Thyroid gland (tissue), 4 donors: ENCODE measurements at places on chromosomes 5 and 9.

DNA sequence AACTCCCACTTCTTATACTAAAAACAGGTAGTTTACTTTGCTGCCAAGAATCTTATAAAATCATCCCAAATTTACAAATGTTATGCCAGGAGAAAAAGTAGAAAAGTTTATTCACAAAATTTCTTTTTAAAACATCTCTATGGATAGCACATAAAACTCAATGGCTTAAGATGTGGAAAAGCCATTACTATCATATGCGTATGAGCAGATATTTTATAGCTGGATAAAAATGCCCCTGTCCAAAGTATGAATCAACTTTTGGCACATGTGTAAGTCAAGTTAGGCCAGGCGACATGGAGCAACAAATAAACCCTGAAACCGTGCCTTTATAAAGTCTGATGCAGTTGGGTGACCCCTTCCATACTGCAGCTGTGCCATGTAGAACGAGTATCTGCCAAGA is 38.6 kb upstream of the FBP1 start:
- no peak for DNase-seq

- no peak for DNase-seq
These were observed 16.0 kb downstream of the TEK start for GRCh38 chr9:27125030-27125429.

DNA sequence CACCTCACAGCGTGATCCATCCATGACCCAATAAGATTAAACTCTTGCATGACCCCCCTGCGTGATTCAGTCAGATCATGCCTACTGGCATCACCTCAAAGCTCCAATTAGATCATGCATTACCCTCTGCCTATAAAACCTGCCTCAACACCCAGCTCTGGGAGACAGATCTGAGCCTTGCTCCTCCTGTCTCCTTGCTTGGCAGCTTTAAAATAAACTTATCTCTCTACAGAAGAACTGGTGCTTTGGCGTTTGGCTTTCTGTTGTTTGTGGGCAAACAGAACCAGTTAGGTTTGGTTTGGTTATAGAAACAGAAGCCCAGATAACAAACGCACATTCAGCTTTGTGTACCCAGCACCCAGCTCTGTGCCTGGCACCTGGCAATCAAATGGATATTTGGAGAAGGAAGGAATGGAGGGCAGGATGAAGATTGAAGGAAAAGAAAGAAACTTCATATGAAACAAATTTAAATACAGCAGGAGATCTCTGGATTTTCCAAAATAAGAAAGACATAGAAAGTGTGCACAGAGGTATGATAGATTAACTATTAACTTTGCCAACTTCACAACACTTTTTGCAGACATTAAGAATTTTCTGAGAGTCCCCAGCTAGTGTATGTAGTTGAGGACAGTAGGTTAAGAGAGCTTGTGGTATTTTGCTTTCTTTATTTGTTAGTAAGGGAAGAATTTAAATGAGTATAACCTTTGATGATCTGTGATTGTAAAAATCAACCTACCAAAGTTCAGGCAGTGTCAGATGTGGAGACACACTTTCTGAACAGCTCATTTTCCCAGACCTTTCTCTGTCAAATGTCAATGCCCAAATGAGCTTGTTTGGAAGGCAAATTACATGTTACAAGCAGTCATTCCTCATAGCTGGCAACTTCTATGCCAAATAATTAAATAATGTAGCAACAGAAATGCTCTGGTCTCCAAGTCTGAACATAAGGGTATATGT is 102.1 kb upstream of the ASTN2 start:
- DNase-seq: no peak

DNA sequence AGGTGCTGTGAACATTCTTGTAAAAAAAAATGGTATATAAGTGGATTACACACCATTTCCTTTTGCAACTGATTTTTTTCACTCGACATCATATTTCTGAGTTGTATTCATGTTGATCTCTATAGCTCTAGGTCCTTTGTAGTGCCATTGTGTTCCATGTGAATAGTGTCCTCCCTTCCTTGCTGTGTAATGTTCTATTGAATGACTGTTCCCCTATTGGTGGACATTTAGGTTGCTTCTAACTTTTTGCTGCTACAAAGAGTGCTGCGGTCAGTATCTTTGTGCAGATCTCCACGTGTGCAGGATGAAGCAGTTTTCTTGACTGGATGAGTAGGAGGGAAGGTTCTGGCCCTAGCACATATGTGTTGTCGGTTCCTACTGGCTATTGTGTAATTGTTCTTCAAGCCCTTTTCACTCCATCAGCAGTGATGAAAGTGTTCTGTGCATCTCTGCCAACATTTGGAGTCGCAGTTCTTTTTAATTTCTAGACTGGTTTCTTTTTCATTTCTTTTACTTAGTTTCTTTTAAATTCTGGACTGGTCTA is 20.2 kb downstream of the DAB2IP start:
- DNase-seq: no peak

GRCh38 chr5:119385136-119385535 is 29.3 kb downstream of the TNFAIP8 start:
- no peak for DNase-seq

- DNase-seq: no peak
These were observed 16.7 kb downstream of the GCNT1 start for GRCh38 chr9:76475686-76476085.

DNA sequence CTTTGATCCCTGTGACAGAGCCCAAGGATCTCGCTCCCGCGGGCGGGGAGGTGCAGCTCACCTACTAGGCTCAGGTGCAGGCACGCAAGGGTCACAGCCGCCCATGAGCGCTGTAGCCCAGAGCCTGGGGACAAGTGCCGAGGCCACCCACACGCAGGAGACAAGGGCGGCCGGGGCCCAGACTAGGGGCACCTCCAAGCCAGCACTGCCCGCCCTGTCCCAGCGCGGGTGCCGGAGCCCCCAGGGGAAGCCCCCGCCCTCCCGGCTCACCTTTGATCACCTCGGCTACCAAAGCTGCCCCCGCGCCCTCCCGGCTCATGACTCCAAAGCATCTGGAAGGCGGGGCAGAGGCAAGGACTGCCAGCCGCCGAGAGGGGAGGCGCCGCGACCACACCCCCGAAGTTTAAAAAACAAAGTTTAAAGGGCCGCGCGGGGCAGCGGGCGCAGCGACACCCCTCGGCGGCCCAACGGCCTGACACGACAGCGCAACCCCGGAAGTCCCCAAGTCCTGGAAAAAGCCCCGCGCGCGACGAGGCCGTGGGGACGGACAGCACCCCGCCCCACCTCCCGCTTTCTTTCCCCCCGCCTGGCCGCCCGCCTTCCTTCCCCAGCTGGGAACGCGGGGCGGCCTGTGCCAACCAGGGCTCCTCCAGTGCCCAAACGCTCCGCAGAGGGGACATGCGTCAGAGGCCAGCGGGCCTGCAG is 53.0 kb downstream of the CDC14B start:
- peak; percentile 84 for DNase-seq

GRCh38 chr5:176633598-176633997 is 3.1 kb downstream of the EIF4E1B start:
- no peak for DNase-seq

- DNase-seq: peak; percentile 9
These were observed 639 bp downstream of the INVS start for GRCh38 chr9:100099722-100100042.

GRCh38 chr9:36074870-36075532 is 38.3 kb downstream of the RECK start:
- DNase-seq: peak; percentile 94

DNA sequence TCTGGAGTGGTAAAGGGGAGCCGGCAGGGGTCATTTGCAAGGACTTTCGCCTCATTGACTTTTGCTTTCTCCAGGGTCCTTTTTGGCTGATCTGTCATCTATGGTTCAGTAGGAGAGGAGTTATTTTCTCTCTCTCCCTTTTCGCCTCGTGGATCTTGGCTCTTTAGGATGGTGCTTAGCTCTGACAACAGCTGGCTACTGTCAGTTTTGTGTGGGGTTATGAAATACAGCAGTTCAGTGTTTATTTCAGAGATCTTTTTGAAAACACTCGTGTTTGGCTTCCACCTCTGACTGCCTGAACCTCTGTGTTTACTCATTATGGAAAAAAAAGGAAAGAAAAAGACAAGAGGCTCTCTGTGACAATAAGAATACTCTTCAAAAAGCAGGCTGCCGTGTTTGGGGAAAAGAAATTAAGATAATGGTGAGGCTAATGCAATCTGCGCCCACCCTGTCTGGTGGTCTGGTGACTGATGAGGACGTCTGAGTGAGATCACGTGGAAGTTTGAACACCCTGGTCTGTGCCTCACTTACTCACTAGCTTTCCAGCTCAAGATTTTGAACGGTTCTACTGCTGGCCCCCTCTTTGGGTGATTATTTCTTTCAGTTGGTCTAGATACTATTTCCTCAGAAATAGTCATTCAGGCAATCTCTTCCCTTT is 567.7 kb downstream of the CAAP1 start:
- DNase-seq: peak; percentile 13

DNA sequence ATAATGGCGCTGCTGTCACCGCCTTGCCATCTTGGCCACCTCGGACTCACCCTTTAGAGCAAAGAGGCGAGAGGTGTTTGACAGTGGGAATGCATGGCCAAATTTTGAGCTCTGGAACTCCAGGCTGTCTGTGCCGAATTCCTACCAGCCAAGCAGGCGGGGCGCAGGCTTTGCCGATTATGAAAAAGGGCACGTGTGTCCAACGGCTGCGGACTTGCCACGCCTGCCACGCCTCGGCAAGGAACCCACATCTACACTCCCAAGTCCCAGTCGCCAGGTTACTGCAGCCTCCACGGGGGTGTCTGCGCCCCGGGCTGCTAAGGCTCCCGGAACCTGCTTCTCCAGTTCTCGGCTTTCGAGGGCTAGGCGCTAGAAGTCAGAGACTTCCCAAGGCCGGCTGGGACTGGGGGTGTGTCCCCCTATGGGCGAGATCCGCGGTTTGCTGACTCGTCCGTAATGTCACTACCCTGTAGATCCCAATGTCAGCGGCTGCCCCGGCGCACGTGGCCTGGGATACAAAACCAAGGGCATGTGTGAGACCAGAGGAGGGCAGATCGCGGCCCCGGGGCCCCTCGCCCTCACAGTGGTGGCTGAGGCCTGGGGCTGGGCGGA is 2.8 kb downstream of the NPR3 start:
- DNase-seq: peak; percentile 80

DNA sequence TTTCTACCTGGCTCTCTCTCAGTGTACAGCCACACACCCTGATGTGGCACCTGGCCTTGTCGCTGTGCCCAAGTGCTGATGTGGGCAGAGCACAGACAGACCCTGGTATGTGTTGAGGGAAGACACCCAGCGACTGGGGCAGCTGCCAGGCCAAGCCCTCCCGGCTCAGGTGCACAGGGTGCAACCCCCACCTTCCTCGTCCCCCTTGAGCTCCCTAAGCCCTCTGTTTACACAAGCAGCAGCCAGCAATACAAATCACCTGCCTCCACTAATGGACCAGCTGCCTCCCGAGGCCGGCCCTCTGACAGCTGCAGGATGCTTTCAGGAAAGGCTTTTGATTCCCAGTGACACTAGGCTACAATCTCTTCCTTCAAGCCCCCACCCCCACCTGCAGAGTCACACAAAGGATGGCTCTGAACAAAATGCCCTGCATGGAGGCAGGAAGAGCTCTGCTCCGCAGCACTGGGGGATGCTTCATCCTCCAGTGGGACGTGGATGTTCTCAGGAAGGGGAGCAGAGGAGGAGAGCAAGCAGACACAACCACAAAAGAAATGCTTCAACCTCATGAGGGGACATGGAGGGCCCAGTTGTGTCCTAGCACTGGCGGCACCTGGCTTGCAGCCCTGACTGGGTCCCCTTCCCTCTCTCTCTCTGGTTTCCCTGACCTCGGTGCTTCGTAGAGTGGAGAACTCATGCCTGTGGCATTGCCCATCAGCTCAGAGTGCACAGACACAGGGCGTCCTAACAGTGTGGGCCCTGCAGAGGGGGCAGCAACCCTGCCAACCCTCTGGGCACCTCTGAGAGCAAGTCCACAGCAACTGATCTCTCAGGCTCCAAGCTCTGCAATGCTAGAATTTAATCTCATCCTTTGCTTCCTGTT is 140.8 kb downstream of the BARX1 start:
- no peak for DNase-seq

- no peak for DNase-seq
These were observed 1668.0 kb upstream of the NUDT12 start for GRCh38 chr5:105230516-105231157.

DNA sequence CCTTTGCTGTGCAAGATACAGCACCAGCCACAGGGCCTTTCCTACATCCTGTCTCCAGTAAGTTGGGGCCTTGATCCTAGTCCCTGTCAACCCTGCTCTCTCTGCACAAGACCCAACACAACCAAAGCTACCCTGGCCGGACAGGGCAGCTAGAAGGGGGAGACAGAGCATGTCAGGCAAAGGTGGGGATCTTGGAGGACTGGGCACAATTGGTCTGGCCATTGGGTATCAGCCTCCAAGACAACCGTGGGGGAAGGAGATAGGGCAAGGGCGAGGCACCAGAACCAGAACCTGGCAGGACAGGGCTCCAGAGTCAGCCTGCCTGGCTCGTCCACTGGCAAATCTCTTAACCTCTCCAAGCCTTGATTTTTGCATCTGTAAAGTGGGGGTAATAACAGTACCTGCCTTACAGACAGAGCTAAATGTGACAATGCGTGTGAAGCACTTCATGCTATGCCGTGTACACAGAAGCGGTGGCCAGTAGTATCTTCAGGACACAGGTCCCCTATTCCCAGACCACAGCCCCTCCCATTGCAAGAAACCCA is 51.6 kb upstream of the CDKN2AIPNL start:
- DNase-seq: no peak

DNA sequence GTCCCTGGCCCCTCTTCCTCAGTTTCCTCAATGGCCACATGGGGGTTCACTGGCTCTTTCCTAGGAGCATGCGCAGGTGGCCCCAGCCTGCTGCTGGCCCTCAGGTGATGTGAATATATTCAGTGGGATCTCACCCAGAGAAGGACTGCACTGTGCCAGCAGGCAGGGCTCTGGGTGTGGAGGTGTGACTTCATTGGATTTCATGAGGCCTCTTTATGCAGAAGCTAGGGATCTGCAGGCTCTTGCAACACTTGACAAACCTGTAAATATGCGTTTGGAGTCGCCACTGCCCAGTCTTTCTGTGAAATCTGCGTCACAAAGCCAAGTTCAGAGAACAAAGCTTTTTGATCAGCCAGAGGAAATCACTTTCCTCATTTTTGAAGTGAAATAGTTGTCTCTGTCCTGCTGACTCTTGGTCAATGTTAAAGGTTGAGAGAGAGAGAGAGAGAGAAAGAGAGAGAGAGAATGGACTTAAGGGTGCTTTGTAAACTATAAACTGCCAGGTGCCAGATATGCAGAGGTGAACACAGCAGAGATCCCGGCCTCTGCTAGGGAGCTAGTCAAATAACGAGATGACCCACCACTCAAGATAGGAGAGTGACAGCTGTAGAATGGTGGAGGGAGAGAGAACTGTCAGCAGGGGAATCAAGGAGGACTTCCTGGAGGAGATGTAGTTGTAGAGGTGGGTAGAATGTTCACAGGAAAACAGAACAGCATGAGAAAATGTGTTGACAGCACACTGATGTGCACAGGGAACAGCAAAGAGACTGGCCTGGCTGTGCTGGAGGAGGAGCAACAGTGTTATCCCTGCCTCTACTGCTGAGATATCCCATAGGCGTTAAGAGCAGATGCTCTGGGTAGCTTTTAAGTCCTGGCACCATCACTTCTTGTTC is 167.0 kb upstream of the ZNF618 start:
- DNase-seq: peak; percentile 47

- no peak for DNase-seq
These were observed 37.0 kb downstream of the LIFR start for GRCh38 chr5:38519476-38519875.

DNA sequence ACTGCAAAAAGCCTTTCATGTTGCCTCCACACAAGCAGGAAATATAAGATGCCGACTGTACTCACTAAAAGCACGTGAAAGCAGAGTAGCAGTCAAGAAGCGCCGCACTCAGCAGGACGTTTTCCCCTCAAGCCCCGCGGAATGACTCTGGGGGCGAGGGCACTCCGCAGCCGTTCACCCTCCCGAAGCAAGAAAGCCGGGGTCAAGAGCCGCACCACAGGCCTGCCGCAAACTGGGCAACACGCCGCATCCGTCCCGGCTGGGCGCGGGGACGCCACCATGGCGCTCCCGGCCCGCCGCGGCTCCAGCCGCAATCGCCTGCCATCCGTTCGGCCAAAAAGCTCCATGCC is 364 bp downstream of the RPS6 start:
- peak; percentile 37 for DNase-seq
